Stimulated activated CD8-positive, alpha-beta memory T cell treated with anti-CD3 and anti-CD28 coated beads, Interleukin-4, amount 100 ng/mL, for 1 hour (primary cell): ENCODE measurements at places on chromosomes 4 and X.

DNA sequence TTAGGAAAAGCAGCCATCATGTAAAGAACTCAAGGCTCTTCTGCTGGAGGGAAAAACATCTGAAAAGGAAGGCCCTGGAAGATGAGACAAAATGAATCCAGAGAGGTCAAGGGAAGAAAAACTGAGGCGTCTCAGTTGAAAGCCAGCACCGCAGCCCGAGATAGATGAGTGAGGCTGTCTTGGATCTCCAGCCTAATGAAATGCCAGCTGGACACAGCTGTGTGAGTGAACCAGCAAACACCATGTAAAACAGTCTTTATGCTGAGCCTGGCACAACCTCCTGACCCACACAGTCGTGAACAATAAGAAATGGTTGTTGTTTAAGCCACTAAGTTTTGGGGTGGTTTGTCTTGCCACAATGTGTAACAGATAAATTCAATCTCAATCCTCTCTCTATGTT, 48.6 kb upstream of the RASL11B start:
- DNase-seq = no peak

DNA sequence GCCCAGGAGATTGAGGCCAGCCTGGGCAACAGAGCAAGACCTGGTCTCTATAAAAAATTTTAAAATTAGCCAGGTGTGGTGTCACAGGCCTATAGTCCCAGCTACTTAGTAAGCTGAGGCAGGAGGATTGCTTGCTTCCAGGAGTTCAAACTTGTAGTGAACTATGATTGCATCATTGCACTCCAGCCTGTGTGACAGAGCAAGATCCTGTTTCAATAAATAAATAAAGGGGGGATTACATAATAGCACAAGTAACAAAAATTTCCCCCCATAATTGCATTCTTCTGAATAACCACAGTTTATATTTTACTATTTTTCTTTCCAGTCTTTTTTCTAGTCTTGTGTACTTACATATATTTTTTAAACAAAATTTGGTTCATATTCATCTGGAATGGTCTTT, 135.6 kb downstream of the CHIC2 start:
- no peak for DNase-seq

DNA sequence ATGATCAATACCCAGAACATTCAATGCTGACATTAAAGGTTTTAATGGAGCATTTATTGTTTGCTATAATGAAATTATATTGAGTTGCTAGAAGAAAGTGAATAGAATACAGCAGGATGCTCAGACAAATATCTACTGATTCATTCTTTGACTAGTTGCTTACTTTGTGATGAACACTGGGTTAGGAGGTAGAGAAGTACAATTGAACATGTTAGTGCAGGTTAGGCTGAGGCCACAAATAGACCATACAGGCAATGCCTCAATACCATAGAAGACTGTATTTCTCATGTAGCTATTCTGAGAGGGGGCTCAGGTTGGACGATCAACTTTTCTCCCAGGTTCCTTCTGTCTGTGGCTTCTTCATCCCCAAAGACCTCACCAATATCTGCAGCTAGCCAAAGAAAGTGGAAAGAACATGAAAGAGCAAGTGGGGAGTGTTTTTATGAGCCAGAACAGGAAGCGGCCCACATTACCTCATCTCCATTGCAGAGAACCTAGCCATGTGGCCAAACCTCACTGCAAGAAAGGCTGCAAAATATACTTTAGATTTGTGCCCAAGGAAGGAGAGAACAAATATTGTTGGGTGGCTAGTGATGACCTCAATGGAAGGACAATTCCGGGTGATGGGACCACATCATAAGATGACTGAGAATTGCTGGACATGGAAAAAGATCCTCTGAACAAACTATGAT, 180.3 kb upstream of the GATB start:
- no peak for DNase-seq

- DNase-seq = no peak
Measured at GRCh38 chrX:39731330-39731667, 366.5 kb downstream of the BCOR start.

GRCh38 chrX:124289443-124289842, 43.0 kb upstream of the TEX13D start:
- no peak for DNase-seq

DNA sequence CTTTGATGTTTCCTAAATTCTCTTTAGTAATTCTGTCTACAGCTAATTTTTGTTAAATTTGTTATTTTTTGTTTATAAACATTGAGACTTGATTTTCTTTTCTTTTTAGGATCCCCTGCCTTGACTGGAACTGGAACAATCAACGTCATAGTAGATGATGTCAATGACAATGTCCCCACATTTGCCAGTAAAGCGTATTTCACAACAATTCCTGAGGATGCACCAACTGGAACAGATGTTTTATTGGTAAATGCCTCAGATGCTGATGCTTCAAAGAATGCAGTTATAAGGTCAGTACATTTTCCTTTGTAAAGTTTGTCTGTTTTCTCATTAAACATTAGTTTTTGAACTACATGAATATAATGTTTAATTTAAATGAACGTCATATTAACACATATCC, 119.4 kb downstream of the FAT4 start:
- DNase-seq = no peak

GRCh38 chrX:38282049-38282448, 45.3 kb downstream of the RPGR start:
- no peak for DNase-seq

DNA sequence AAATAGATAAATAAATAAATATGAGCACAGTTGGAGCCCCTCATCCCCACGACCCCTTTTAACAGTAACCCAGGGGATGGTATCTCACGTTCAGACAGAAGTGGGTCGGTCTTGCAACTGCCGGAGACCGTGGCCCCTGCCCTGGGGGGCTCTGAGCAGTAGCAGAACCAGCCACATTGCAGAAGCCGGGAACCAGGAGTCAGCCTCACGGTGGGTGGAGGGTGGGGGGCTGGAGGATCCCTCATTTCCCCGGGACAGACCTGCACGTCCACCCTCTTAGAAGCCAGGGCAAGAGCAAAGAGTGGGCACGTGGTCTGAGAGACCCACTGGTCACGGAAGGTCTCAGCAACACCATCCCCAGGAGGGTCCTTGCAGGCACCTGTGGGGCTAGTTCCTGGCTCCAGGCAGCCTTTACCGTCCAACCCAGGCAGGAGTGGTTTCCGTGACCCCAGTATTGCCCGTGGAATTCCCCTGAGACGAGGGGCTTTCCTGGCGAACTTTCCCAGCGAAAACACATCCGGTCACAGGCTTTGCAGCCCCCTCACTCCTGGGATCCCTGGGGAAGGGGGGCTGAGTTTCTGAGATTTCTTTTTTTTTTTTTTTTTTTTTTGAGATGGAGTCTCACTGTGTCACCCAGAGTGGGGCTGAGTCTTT, 8.8 kb upstream of the IL3RA start:
- DNase-seq = no peak

DNA sequence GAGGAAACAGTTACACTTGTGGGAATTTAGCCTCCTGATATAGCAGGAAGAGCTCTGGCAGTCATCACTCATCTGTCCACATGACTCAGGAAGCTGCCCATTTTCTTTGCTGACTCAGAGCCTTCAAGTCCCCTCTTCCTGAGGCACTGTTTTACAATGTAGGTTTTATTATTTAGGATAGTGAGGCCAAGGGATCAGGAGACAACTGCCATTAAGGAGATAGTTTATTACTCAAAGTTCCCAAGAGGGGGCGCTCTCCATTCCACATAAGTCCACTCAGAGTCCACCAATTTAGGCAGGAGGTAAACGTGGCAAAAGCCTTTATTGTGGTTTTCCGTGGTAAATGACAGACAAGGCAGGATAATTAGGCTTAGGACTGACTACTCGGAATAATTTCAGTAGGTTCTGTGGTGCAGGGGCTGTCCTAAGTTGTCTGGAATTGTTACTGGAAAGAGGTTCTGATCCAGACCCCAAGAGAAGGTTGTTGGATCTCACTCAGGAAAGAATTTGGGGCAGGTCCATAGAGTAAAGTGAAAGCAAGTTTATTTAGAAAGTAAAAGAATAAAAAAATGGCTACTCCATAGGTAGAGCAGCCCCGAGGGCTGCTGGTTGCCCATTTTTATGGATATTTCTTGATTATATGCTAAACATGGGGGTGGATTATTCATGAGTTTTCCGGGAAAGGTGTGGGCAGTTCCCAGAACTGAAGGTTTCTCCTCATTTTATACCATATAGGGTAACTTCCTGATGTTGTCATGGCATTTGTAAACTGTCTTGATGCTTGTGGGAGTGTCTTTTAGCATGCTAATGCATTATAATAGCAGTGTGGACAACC, 96.0 kb upstream of the RAB40AL start:
- no peak for DNase-seq

DNA sequence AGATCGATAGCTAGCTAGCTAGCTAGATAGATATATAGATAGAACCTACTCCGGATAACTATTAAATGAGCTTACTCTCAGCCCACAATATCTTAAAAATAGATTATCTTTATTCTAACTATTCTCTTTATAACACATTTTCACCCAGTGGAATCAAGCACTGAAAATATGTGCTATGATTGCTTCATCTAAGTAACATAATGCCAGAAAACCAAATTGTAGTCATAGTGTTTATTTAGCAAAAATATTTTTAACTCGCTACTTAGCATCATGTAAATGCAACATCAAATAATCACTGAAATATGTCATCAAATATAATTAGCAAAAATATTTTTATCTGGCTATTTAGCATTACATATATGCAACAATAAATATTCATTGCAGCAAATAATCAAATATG, 1.5 kb downstream of the TMEM156 start:
- no peak for DNase-seq

- DNase-seq = no peak
Measured at GRCh38 chrX:135170877-135171519, at the start of gene CT55. Gene CT55, minus strand, starts transcription at chrX:135171398. Its CDS starts 227 bp downstream, at chrX:135171171.

DNA sequence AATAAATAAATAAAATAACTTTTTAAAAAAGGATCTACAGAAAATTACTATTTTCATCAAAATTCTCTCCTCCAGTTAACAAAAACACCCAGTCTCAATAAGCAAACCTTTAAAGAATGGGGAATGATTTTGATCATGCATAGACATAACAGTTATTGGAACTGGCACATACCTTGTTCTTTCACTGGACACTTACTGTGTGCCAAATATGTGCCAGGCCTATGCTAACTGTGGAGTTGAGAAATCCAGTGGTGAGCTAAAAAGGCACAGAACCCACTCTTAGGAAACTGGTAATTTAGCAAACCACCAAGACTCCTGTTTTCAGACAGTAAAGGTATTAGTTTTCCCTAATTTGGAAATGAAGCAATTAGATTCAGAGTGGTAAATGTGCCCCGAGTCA, 39.1 kb downstream of the CLOCK start:
- DNase-seq = no peak

GRCh38 chr4:140937866-140938265, 181.7 kb upstream of the TBC1D9 start:
- DNase-seq = no peak

DNA sequence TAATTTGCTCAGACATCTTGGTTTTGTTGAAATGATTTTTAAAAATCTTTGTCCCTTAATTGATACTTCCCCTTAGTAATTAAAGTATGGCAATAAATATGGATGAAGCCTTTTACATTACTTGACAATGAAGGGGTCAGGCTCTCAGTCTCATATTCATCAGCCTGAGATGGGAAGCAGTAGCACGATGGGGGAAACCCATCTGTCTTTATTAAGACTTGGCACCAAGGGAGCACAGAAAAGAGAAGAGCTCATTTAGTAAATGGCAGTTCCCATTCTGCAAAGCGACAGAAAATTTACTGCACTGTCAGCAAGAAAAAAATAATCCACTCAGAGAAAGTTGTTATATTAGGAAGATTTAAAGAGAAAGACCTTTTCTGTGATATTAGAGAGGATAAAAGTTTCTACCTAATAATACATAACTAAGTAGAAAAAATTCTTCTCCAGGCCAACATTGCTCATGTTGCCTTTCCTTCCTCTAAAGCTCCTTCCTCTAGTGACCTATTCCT, 7.9 kb upstream of the SERTM2 start:
- DNase-seq = no peak

DNA sequence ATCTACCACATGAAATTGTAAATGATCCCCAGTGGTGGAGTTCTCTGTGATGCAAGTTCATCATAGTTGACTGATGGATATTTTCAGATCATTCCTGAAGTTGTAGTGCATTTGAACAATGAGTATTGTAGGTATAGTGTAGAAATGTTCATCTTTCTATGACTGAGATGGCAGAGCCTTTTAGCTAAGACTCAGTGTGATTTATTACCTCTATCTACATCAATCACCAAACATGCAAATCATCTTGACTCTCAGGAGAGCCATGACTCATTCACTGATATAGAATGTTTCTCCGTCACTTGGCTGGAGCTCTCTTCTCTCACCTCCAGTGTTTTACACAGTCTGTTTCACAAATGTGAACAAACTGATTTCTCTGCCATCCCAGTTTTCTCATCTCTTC, 392.6 kb downstream of the IL1RAPL1 start:
- DNase-seq = no peak

GRCh38 chr4:2267320-2267811, 5.5 kb upstream of the MXD4 start:
- DNase-seq = no peak

DNA sequence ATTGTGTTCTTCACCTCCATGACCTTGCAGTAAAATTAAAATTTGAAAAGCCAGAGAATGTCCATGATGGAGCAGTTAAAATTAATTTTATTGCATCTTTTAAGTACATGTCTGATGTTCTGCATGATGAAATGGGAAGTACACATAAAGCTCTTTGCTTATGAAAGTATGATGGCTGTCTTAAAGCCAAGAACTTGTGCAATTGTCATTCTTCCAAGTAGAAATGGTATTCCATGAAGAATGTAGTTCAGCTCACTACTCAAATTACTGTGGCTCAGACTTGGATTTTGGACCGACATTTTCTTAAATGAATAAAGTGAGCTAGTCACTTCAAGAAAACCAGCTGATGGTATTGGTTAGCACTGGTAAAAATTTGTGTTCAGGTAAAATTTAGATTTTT, 161.7 kb upstream of the CXCL13 start:
- no peak for DNase-seq

GRCh38 chr4:183635741-183636140, 23.2 kb downstream of the RWDD4 start:
- DNase-seq = no peak

DNA sequence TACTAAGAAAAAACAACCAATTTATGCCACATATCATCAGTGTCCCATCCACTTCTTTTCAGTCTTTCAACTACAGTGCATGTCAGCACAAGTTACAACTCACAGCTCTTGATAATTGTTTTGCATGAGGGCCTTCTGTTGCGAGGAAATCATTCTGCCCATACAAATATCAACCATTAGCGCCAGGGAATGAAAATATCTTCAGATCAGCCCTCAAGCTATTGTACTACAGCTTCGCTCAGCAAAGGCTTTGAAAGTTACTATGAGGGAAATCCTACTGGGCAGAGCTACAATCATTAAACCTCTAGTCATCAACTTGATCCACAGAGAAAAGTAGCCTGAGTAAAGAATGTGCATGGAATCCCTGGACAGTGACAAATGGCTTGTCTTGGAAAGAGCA, 1023.6 kb upstream of the HS3ST1 start:
- DNase-seq = no peak

GRCh38 chr4:144565527-144566195, 80.3 kb upstream of the HHIP start:
- DNase-seq = no peak

GRCh38 chrX:53714580-53715345, 28.2 kb upstream of the HUWE1 start:
- DNase-seq = peak; percentile 22
